NCI-H1930 (cell line): ENCODE measurements at places on chromosomes 6 and 20.

DNA sequence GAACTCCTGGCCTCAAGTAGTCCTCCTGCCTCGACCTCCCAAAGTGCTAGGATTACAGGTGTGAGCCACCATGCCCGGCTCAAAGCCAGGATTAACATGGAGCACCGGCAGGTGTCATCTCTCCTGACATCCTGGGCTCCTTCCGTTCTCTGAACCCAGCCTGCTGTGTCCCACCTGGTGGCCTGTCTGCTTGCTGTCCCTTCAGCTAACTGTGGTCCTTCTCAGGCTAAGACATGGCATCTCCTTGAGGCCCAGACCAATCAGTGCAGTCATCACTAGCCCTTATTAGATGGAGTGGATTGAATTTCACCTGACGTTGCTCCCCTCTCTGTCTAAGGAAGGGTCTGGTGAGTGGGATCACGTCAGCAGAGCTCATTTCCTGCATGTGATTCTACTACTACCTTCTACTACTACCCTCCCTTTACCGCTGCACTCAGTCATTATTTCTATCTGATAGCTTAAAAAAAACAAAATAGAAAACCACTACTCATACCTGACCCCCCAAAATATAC lies 28.0 kb upstream of the SYNJ2 start:
- DNase-seq: no peak

DNA sequence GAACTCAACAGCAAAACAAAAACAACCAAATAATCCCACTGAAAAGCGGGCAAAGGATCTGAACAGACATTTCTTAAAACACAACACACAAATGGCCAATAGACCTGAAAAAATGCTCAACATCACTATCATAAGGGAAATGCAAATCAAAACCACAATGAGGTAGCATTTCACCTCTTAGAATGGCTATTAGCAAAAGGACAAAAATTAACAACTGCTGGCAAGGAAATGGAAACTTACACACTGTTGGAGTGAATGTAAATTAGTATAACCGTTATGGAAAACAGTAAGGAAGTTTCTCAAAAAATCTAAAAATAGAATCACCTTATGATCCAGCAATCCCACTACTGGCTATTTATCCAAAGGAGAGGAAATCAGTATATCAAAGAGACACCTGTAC lies 20.9 kb downstream of the FAM8A1 start:
- no peak for DNase-seq

DNA sequence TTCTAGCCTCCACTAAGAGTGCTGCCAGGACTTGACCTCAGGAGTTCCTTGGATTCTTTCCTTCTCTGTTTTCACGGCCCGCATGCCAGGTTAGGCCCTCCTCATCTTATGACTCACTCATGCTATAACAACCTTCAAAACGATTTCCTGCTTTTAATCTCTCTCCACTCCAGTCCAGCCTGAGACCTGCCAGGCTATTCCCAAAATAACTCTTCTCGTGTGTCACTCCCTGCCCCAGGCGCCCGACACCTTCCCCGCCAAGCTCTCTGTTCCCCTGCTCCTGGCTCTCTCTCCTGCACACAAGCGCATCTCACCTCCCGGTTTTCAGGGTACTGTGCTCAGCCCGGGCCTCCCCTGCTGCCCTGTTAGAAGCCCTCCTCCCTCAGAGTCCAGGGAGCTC lies 64.1 kb upstream of the RPS6KA2 start:
- DNase-seq: no peak

DNA sequence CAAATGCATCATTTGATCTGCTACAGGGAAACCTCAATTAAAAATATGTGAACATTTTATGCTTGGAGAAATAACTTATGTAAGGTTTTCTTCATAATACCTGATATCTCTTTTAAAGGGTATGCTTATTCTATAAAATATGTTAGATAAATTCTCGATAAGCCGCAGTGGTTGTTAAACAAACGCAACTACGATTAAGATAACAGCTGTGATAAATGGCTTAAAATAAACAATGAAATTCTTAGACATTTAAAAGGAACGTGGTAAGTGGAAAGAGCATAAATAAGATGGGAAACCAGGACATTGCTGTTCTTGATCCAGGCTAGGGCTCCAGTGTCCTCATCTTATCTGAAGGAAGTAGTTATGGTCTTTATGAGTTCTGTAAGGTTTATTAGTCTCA lies 415.9 kb downstream of the CD83 start:
- DNase-seq: no peak

- DNase-seq: no peak
Observed at GRCh38 chr6:54057058-54057457, 54.2 kb upstream of the MLIP start.

GRCh38 chr6:159169557-159170332 lies 545 bp downstream of the FNDC1 start:
- peak; percentile 51 for DNase-seq

- no peak for DNase-seq
Observed at GRCh38 chr6:41335943-41336342, 535 bp downstream of the NCR2 start.

- no peak for DNase-seq
Observed at GRCh38 chr6:53326372-53327016, 22.3 kb downstream of the ELOVL5 start.

DNA sequence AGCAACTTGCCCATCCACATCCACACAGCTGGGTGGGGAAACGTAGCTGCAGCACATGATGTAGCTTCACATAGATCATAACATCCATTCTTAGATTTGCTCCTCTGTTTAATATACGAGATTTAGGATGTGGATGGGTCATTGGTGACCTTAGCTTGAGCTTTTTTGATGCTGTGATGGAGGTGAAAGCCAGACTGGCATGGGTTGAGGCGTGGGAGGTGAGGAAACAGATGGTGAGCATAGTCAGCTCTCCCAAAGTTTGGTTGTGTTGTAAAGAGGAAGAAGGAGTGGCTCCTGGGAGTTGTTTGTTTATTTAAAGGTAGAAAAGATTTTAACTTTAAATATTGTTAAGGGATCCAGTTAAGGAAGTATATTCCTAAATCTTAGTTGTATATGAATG lies 5.3 kb downstream of the ARFGEF2 start:
- no peak for DNase-seq

DNA sequence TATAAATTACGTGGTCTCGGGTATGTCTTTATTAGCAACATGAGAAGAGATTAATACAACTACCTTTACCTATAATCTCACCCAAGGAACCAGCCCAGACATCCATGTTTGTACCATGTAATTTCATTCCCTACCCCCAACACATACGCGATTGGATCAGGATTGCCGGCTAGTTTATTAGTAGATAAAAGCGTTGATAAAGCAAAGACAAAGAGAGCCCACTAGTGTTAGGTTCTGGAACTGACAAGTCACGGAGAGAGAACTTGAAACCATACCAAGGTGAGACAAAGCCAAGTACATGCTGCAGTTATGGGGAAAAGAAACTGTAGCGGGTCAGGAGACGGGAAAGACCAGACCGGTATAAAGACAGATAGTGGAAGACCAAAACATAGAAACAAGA lies 37.4 kb upstream of the FAM135A start:
- DNase-seq: no peak

DNA sequence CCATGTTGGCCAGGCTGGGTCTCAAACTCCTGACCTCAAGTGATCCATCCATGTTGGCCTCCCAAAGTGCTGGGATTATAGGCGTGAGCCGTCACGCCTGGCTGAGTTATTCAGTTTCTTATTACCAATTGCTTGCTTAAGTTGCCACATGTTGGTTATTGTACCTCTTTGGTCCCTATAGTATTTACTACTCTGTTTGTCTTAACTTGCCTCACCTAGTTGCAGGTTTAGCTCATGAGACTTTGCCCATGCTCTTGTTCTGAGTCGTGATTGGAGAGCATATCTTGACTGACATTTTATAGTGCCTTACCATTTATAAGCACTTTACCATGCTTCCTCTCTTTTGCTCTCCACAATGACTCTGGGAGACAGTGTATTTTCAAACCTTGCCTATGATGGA lies 134.2 kb upstream of the HDGFL1 start:
- DNase-seq: no peak

DNA sequence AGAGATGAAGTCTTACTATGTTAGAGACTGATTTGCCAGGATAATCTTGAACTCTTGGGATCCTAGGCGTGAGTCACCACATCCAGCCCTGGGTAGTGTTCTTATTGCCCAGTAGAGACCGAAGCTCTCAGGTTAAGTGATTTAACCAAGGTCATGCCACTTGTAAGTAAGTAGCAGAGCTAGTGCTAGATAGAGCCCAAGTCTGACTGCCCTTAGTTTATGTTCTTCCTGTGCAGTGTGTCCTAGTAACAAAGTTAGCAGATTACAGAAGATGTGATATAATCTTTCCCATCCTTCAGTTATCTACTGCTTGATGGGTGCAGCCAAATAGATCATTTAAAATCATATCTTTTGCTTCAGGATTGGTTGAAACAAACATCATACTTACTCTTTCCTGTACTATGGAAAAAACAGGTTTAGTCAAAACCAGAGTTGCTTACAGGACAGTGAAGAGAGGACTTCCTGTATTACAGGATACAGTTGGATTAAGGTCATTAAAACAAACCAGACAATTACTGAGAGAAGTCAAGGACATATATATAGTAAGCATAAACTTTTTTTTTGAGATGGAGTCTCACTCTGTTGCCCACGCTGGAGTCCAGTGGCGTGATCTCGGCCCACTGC lies 9.5 kb upstream of the PABPC1L start:
- no peak for DNase-seq
